ENCODE measurements at places on chromosomes 6 and 20.

DNA sequence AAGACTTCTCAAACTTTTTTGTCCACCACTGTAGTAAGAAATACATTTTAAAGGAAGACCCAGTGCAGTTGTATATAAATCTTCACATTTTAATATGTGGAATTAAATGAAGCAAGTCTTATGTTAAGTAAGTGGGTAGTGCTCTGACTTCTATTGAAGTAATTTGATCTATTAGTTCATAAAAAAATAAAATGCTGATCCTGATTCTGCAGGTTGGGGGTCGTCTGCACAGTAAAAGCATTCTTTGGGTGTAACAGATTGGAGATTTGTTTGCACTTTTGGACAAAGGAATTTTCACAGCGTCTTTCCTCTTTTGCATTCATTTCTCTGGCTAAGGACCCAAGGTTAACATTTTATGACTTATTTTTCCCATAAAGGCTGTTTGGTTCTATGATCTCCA lies 106.8 kb downstream of the RNF144B start:
- DNase-seq, result no peak

DNA sequence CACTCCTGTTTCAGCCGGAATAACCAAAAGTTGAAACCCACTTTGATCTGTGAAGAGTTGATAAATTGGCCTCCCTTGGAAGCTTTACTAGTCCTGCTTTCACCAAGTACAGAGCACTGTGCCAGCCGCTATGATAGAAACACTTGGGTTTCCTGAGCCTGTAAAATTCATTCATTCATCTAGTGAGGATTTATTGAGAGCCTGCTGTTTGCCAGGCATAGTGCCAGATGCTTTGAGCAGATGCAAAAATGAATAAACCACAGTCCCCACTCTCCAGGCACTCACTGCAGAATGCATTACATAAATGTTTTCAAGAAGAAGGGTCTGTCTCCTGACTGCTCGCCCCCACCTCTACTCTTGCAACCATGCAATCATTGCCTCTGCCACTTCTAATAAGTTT lies 25.3 kb upstream of the TMEM217 start:
- DNase-seq, result peak; percentile 8

GRCh38 chr6:158046201-158047126 lies 64.8 kb downstream of the SYNJ2 start:
- no peak for DNase-seq

GRCh38 chr6:133115946-133116345 lies 125.2 kb upstream of the EYA4 start:
- no peak for DNase-seq

GRCh38 chr6:106279179-106279578 lies 46.4 kb downstream of the ATG5 start:
- no peak for DNase-seq

DNA sequence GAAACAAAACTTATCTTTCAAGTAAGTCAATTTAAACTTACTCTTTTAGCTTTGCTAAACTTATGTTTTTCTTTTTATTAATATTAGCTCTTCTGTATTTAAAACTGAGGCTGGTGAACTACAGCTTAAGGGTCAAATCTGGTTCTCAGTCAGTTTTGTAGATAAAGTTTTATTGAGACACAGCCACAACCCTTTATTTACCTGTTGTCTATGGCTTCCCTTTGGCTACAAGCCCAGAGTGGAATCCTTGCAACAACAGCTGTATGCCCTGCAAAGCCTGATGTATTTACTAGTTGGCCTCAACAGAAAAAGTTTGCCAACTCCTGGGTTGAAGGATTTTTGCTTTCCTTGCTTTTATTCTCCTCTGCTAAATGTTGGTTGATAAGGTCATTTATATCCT lies 491.4 kb upstream of the RNF217 start:
- DNase-seq, result no peak

- DNase-seq, result no peak
Measured at GRCh38 chr6:41318261-41318653, 17.2 kb upstream of the NCR2 start.

GRCh38 chr20:35360033-35360432 lies 51.7 kb downstream of the UQCC1 start:
- DNase-seq, result no peak

DNA sequence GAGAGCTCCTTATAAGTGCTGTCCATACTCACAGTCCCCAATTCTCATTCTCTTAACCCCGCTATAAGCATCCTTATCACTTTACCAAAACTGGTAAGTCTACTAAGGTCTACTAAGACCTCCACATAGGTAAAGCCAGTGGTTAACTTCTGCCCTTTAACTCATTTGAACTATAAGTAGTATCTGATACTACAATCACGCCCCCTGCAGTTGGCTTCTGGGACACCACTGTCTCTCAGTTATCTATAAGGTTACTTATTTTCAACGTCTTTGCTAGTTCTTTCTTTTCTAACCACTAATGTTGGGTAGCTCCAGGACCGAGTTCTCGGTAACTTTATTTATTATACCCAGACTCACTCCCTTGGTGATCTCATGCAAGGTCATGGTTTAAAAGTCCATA lies 142.6 kb downstream of the ARHGAP18 start:
- no peak for DNase-seq

GRCh38 chr6:130933712-130934200 lies 106.5 kb downstream of the SMLR1 start:
- DNase-seq, result peak; percentile 82

- DNase-seq, result no peak
Measured at GRCh38 chr6:41963371-41963770, 21.8 kb upstream of the CCND3 start.

- no peak for DNase-seq
Measured at GRCh38 chr6:410555-411395, 19.2 kb downstream of the IRF4 start.

DNA sequence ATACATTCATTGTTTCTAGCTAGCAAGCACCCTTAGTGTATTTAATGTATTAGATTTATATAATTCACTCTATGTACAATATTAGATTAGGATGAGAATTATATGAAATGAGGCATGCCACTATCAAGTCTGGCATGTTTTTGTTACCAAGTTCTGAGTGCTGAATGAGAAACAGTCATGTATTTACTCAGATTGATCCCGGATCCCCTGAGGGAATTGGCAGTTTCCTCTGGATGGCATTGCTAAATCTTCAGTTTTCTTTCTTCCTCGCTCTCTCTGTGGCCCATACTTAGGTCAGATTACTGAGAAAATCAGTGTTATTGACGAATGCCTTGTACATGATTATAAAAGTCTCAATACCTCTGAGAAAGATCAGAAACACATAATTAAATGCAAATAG lies 66.6 kb downstream of the CDKAL1 start:
- no peak for DNase-seq

- no peak for DNase-seq
Measured at GRCh38 chr20:37669062-37669772, 24.6 kb upstream of the CTNNBL1 start.

- DNase-seq, result peak; percentile 85
Measured at GRCh38 chr6:3063733-3064700, 4.3 kb upstream of the RIPK1 start.

GRCh38 chr20:50449738-50450492 lies 60.3 kb upstream of the PTPN1 start:
- DNase-seq, result no peak

GRCh38 chr6:147081076-147081609 lies 123.1 kb upstream of the STXBP5 start:
- no peak for DNase-seq

DNA sequence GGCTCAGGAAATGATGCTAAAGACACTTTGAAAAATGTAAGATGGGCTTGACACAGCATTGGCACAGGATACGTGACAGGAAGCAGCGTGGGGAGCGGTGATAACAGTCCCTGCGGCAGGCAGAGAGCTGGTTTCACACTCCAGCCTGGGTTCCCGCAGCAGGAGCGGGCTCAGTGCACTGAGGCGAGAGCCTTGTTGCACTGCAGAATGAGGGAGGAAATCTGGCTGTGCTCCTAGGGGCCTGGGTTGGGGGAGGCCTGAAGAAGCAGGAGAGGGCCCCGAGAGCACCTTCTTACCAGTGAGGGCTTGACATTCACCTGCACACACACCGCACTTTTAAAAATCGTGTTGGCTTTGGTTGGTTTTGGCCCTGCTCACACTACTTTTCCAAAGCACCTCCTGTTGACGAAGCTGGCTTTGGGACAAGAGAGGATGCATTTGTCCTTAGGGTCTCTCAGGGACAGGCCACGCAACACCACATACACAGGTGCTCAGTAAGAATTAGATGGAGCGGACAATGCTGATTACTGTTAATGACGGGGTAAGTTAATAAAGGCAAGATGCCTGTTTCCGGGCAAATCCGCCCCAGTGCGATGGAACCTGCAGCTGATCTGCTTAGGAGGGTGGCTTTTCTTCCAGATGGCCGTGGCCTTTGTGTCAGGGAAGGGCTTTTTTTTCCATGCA lies 49.4 kb upstream of the ARMC2 start:
- peak; percentile 54 for DNase-seq

DNA sequence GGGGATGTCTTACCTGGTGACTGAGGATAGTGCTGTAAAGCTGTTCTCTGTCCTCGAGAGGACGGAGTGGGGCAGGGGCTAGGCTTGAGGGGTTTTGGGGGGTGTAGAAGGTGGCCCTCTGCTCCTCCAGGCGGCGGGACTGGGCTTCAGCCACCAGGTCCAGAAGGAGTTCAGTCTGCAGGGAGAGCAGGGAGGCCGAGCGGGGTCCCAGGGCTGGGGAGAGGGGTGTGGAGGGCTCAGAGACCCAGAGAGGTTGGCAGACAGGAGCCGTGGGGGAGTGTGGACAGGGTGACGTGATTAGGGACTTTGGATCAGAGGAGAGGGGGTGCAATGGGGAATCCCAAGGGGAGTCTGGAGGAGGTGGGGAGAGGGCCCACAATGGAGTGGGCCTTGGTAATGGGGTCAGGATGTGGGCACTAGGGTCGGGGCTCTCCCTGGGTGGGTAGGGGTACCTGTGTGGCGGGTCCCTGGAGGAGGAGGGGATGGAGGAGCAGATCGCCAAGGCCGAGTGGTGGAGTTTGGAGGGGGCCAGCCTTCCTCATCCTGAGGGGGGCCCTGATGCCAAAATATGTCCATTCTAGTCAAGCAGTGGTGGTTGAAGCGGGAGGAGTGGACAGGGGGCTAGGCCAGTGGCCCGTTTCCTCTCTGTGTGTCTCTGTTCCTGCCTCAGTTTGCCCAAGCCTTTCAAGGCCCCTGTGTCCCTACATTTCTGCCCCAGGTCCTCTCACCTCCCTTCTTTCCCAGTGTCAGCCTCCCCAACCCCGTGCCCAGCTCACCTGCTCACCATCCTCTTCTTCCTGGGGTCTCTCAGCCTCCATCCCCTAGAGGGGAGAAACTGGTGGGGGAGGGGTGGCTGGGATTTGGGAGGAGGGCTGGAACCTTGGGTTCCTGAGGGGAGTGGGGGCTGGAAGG lies 491 bp downstream of the GPSM3 start:
- DNase-seq, result no peak

DNA sequence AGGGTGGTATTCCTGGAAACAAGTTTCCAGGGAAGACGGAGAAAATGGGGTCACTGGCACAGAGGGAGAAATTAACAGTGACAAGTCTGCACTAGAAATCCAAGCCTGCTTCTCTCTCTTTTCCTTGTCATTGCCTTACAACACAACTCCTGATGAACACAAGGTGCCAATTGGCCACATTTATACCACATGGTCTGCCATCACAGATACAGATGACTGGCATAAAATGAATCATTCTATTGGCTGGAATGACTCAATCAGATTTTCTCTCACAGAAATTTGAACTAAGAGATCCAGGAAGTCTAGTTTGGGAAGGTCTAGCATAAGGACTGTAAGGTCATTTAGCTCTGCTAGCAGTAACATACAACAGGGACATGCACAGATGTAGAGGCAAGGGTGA lies 190.3 kb downstream of the LINC00237 start:
- DNase-seq, result no peak

GRCh38 chr6:148138573-148138972 lies 204.1 kb upstream of the SASH1 start:
- DNase-seq, result no peak

DNA sequence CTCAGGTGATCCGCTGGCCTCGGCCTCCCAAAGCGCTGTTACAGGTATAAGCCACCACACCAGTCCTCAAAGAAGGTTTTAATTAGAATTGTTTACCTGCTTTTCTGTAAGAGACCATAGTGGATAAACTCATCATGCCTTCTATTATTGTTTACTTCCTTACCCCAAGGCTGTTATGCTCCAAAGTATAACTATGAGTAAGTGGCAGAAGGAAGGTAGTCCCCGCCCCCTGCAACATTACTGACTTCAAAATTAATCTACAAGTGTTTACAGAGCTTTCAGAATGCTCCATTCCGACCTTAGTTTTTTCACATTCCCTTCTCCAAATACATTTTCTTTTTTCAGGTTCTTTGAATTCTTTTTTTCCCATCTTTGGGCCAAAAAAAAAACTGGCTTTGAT lies 480.5 kb upstream of the NOX3 start:
- DNase-seq, result no peak

- no peak for DNase-seq
Measured at GRCh38 chr20:25319241-25320034, 71.2 kb downstream of the ABHD12 start.

GRCh38 chr20:18108326-18108725 lies 29.3 kb upstream of the KAT14 start:
- no peak for DNase-seq

DNA sequence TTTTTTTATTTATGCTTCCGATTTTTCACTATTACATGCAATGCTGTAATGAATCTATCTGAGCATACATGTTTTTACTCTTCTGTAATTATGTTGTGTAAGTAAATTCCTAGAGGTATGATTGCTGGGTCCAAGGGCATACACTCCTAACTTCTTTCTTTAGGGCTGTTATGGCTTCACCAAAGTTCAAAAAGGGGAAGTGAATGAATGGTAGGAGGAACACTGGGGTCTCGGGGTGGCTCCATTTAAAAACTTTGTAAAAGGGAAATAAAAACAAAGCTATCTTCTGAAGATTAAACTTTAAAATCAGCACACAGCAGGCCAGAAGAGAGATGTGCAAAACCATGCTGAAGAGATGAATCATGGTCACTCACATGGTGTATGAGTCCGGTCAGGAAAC lies 289.1 kb upstream of the SUPT3H start:
- DNase-seq, result no peak

GRCh38 chr20:49457444-49457843 lies 25.0 kb downstream of the KCNB1 start:
- DNase-seq, result no peak

All from globus pallidus (tissue), 1 donor.